ENCODE measurements at places on chromosomes 13 and 19.

DNA sequence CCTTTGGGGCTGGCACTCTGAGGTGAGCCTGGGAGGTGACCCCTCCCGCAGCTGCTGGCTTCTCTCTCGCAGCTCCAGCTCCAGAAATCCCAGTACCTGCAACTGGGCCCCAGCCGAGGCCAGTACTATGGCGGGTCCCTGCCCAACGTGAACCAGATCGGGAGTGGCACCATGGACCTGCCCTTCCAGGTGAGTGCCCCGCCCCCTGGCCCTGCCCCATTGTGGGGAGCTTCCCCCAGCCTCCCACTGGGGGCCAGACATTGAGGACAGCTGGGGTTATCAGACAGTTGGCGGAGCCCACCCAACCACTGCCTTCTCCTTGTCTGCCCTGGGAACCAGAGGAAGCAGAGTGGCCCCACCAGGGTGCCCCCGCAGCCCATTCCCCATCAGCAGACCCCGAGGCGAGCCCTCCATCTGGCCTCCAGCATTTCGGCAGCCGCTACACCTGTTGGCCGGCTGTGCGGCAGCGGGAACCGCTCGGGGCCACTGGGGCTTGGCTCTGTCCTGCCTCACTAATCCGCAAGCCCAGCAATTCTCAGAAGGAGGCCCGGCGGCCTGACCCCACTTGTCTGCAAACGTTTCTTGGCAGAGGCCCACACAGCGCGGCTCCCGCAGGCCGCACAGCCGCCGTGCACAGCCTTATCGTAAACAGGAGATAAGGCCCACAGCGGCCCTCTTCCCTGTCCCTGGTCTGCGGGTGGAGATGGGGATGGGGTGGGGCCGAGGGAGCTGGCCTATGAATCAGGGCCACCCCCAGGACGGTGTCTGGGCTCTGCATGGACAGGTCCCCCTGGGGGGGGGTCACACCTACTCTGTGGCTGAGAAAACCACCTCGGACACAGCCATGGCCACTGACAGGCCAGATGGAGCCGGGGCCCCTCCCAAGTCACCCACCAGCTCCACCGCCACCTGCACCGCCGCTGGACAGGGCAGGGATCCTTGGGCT is 48.0 kb downstream of the COMP start:
- no peak for DNase-seq

DNA sequence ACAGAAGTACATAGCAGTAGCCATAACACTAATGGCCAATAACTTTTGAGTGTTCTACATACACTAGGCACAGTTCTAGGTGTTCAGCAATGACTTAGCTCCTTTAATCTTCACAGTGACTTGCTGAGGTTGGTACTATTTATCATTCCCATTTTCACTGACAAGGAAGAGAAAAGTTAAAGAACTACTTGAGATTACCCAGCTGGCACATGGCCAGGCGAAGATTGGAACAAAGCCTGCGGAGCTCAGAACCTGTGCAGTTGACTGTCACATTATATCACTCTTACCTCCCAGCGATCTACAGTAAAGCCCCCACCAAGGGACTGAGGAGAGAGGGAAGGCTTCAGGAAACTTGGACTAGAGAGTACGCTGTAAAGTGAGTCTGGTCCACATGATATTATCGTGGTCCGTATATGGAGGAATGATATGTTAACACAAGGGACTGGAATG is 42.4 kb upstream of the WDFY2 start:
- no peak for DNase-seq

DNA sequence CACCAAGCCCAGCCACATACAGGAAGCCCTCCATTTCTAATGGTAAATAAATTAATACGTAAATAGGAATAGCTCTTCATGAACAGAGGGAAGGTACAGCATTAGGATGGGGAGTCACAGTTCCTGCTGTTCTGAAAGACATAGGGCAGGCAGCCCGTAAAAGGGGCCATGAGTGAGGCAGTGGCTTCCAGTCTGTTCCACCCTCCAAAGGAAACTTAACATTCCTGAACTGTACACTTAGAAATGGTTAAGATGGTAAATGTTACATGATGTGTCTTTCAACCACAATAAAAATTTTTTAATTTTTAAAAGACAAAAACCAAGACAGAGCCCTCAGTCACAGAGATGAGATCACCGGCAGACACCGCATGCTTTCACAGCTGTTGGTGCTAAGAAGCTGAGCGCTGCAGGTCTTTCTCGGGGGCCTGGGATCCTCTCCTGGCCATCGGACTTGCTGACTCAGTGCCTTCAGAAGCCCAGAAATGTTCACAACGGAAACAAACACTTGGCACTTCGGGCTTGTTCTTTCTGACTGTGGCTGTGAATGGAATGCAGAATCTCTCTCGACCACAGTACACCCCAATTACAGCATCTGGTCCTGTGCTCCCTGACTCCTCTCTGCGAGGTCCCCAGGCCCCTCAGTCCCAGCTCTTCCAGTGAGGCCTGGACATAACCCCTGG is 36.4 kb downstream of the EPS15L1 start:
- peak; percentile 98 for DNase-seq

DNA sequence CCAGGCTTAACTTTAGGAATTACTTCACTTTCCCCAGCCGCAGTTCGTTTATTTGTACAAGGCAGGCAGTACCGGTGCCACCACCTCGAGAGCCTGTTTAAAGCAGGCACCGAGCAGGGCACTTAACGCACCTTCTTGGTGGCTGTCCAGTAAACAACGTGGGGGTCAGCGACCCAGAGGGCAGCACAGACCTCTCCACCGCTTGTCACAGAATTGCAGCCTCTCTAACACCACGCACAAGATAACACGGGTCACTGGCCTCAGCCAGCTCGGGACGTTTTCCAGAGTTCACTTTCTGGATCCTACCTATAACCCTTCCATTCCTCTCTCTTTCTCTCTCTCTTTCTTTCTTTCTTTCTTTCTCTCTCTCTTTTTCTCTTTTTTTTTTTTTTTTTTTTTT is 16.8 kb upstream of the ELAVL1 start:
- no peak for DNase-seq

DNA sequence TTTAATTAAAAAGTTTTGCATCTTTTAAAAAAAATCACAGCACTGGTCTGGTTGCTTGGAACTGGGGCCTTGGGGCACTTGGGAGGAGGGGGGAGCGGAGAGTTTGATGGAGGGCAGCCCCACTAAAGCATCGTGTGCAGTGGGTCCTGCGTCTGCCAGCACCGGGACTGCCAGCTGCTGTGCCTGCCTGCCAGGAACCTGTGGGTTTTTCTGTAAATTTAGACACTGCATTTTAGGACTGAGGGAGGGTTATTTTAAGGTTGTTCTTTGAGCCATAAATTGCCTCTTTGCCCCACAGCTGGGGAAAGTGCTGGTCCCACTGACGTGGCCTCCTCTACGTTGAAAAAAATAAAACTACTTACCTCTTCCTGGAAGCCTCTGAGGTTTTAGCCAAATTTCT is 2.9 kb downstream of the KLF2 start:
- no peak for DNase-seq

DNA sequence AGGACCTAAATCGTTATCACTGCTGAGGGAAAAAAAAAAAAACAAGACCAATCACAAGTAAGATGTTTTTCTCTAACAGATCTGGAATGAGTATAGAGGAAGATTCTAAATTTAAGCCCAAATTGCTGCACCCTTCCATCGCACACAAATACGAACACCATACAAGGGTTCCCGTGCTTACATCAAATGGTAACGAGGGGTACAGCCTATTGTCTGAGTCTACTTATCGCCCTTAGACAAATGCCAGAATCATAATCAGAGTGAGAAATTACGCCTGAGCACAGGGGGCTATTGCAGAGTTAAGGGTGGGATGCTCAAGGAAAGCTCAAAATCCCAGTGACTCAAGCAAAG is 603 bp downstream of the ZC3H13 start:
- no peak for DNase-seq

DNA sequence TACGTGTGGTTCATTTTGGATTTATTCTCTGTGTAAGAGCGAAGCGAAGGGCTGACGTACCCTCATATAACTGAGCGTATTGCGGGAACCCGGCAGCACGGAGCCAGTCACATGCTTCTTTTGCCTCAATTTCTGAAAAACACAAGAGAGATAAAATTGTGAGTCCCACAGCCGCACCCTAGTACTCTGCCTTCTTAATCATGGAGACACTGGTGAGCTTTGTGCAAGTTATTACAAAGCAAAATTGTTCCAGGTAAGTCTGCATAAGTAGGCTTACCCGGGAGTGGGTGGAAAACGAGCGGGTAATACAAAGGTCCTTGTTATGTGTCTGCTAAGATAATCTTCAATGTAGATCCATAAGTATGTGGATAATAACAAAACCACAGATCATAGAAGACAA is 118.1 kb downstream of the STARD13 start:
- DNase-seq: no peak

DNA sequence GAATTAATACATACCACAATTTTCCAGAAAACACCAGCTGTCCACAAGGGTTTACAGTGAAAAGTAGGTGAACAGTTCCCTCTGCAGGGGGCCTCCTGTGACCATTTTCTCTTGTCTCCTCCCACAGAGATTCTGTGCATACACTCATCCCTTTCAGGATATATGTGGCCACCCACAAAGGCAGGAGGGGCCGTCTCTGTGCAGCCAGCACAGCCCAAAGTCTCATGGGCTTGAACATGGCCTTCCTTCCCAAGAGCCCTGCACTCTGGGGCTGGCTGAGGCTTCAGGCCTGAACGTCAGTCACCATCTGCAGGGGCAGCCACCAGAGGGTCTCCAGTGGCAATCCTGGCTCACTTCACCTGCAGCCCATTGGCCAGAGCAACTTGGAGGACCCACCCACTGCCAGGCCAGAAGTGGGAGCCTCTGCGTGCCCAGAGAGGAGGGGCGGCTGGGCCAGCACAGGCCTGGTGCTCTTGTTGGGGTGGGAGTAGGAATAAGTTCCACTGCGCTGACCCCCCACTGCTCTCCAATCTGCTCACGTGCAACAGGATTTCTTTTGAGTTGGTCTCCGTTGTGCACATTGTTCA is 25.1 kb downstream of the TMEM161A start:
- peak; percentile 37 for DNase-seq

GRCh38 chr19:39237200-39238184 is 7.3 kb downstream of the IFNL3 start:
- no peak for DNase-seq

- DNase-seq: no peak
Observed at GRCh38 chr13:83881140-83881684, 1.1 kb downstream of the SLITRK1 start.

Measured in HCEC 1CT (cell line).